ENCODE measurements at places on chromosomes 11 and 22. TPM values are rescaled to one million over a fixed set of nuclear protein-coding genes. Genes with fewer than 3 reads are reported as not detected.

- DNase-seq: no peak
Measured at GRCh38 chr22:26586556-26587325, 3.2 kb downstream of the TPST2 start.

GRCh38 chr11:102456381-102456780 is 3.8 kb upstream of the TMEM123 start:
- no peak for DNase-seq

DNA sequence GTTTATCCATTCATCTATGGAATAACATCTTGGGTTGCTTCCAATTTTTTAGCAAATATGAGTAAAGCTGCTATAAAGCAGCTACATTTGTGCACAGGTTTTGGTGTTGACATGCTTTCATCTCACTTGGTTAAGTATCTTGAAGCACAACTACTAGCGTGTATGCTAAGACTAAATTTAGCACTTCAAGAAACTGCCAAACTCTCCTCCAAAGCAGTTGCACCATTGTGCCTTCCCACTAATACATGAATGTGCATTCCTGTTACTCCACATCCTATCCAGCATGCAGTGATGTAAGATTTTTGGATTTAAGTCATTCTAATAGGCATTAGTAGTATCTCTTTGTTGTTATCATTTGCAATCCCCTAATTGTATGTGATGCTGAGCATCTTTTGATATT is 230.7 kb downstream of the KCNA4 start:
- no peak for DNase-seq

- no peak for DNase-seq
Measured at GRCh38 chr11:102685338-102685737, 20.2 kb downstream of the MMP27 start.

DNA sequence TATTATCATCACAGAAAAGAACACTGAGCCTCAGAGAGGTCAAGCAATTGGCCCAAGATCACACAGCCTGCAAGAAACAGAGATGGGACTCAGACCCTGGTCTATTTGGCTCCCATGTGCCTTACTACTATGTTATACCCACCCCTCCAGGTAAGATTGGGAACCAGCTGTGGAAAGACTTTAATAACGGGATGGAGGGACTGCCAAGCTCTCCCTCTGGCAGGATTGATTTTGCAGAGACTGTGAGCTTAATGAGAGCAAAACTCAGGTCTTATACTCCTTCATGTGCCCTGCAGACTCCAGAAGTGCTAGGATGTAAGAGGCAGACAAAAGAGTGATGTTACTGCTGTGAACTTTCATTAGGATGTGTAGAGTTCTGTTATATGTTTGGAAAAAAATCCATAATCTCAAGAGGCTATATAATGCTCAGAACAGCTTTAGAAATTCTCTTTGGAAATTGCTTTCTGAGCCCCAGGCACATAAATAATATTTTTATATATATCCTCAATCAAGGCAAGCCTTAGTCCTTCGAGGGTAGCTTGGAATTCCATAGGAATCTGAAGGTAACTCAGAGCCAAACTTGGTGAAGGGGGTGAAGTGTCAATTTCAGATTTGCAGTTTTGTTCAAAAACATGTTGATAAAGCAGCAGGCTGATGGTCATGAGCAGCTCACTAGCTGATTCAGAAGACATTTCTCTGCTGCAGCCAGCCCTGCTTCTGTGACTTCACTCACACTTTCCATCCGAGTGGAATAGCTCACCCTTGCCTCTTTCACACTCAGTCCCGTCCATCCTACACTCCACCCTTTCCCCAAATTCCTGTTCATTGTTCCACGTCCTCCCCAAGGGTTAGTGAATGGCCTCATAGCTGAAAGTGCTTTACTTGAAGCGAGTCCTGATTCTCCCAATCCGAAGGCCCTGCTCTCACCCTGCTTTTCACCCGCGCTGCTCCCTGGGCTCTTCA is 188.8 kb downstream of the SNX19 start:
- no peak for DNase-seq

DNA sequence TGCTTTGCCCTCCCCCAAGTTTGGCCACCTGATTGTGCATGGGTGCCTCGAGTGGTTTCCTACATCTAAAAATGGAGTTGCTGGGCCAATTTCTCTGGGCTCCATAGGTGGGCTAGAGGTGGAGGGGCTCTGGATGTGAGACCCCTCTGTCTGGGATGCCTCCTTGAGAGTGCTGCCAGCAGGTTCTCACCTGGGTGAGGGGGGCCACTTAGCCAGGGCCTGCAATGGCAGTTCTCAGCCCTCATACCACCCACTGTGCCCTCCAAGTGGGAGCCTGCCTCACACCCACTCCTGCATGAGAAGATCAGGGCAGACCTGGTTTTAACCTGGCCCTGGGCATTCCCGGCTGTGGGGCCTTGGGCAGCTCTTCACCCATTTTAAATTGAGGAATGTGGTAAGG is 83.9 kb downstream of the CABIN1 start:
- DNase-seq: no peak

DNA sequence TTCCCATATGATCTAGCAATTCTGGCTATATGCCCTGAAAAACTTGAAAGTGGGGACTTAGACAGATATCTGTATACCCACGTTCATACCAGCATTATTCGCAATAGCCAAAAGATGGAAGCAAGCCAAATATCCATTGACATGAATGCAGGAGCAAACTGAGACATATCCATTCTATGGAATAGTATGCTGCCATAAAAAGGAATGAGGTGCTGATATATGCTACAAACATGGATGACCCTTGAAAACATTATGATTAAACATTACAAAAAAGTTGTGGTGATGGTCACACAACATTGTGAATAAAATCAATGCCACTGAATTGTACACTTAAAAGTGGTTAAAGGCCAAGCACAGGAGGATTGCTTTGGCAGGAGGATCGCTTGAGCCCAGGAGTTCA is 25.5 kb downstream of the MFNG start:
- DNase-seq: no peak

GRCh38 chr11:11757909-11758308 is 83.9 kb upstream of the USP47 start:
- no peak for DNase-seq

GRCh38 chr11:71505781-71506180 is 21.3 kb upstream of the KRTAP5-7 start:
- DNase-seq: peak; percentile 50

DNA sequence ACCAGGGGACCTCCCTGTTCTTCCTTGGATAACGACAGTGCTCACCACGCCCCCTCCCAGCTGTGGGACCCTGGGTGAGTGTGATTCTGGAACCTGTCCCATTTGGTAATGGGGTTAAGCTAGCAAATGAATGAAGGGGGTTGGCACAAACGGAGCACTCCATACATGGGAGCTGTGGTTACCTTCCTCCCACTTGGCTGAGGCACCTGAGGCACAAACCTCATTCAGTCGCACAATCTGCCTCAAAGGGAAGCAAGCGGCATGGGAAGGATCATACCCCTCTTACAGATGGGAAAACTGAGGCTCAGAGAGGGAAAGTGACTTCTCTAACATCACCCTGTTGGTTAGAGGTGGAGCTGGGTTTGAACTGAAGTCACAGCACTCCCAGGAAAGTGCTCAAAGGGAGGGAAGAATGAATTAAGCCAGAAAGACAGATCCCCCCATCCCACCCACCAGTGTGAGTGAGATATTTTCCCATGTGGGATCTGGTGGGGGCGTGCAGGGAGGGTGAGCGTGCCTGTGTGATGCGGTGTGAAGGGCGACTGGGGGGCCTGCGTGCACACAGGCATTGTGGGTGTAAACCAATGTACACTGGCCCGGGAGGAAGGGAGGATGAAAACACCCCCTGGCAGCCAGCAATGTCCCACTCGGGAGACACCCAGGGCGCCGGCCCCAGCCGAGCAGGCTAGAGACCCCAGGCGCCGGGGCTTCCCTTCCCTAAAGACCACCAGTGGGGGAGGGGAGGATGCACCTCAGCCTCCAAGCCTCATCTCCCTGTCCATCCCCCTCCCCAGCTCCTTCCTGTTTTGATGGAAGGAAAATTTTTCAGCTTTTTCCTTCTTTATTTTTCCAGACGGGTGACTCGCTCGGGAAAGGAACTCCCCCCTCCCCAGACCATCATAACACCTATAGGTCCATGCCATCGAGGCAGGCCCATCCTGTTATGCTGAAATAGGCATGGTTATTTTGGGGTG is 8.0 kb upstream of the PDGFB start:
- DNase-seq: no peak

DNA sequence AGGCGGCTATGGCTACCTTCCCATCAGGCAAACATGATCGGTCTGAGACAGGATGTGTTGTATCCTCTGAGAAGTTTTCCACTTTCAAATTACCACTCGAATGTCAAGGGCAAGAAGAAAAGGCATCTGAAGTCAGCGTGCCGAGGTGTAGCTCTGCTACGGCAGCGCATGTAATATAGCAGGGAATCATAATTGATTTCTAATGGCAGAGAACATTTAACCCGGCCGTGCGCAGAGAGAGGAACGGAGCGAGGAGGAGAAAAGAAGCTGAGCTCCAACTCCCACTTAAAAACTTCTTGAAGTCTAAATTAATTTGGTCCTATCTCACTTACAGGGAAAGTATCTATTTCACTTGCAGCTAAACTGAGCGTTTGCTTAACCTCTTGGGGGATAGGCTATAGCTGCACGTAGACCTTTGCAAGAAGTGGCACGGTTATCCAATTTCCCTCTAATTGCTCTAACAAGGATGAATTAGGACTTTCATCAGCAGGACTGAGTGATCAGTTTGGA is 137.3 kb upstream of the KIRREL3 start:
- DNase-seq: no peak

- DNase-seq: no peak
Measured at GRCh38 chr22:46539169-46539568, 1.7 kb upstream of the CELSR1 start.

The ABTB2 gene
- 10.7 TPM for polyA plus RNA-seq

The HYLS1 gene
- 5.1 TPM for polyA plus RNA-seq

The SMC1B gene
- polyA plus RNA-seq: 0.02 TPM

The CARD18 gene
- not detected for polyA plus RNA-seq

The MS4A10 gene
- not detected for polyA plus RNA-seq

The TRIM48 gene
- polyA plus RNA-seq: not detected

All from H1 (cell line).